NCI-H460 (cell line): ENCODE measurements at places on chromosomes 7 and 10.

GRCh38 chr10:17026686-17027485, 102.7 kb downstream of the CUBN start:
- peak; percentile 61 for DNase-seq

DNA sequence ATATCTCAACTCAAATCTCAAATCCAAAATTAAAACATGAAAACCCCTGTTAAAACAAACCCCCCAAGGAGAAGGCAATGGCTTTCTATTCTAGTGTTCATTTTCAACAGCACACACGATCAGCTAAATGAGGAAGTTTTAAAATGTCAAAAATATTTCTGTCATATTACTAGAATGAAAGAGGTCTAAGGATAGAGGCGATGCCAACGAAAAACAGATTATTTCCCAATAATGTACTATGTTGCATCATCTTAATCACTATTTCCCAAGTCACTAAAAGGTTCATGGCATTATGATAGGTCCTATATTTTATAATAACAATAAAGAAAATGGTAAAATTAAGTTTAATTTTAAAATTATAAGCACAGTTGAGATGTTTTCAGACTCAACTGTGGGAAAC, 10.1 kb downstream of the CNOT4 start:
- no peak for DNase-seq

DNA sequence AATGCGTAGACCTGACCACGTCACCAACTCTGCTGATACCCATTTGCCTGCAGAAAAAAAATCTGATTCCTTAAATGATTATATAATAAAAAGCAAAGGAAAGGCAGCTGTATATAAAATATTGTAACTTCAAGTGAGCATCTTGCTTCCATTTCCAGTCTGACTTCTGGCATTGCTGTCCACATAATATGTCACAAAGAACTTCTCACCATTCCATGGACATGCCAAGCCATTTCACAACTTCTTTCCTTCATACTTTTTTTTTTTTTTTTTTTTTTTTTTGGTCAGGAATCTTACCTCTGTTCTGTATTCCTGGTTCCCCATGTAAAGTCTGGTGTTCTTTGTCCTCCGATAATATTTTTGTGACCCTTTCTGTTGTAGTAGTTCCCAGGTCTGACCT, 165.5 kb downstream of the SND1 start:
- DNase-seq, result no peak

DNA sequence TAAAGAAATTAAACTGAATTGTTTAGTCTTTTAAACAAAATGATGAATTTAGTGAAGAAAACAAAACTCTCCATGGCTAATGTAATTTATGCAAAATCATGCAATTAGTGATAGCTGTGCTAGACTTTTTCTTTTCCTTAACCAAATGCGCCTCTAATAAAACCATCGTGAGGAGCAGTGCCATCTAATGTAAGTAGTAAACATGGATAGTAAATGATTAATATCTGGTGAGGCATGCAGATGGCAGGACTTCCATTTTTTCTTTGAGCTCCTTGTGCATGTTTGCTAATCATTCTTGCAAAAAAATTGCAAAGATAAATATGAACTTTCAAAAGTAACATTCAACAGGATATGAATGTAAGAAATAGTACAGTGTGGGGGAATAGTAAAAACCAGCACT, 2.3 kb downstream of the INSYN2A start:
- no peak for DNase-seq

- no peak for DNase-seq
Measured at GRCh38 chr7:880450-880849, 4.1 kb downstream of the GET4 start.

GRCh38 chr7:155368894-155369600, 71.4 kb downstream of the INSIG1 start:
- DNase-seq, result no peak

- DNase-seq, result peak; percentile 26
Measured at GRCh38 chr7:29839302-29839701, 33.0 kb downstream of the WIPF3 start.

GRCh38 chr10:103818765-103819374, 36.5 kb downstream of the SH3PXD2A start:
- DNase-seq, result no peak

DNA sequence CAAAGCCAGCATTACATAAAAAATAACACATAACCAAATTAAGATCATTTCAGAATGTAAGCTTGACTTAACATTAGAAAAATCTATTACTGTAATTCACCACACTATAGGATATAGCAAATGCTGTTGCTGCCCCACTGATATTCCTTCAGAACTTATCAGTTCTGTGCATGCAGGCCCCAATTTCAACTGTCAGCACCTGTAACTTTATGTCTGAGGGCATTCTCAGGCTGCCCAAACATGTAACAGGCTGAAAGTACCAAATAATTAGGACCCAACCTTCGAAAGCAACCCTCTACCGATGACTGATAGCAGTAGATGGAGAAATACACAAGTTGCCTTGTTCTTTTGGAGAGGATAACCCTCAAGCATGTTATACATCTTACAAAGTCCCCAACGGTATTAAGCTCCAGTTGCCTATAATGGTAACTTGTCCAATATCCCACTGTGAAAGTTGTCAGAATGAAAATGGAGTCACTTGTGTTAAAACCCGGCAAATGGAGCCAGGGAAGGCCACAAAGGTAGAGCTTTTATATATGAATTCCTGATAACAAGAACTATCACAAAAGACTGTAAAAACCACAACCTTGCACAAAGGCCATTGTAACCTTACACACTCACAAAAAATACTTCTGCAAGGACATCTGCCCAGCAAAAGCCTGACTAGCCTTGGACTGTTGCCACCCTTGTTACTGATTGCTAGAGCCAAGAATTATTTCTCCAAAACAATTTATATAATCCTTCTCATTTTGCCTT, 66.9 kb upstream of the ZNF746 start:
- no peak for DNase-seq

DNA sequence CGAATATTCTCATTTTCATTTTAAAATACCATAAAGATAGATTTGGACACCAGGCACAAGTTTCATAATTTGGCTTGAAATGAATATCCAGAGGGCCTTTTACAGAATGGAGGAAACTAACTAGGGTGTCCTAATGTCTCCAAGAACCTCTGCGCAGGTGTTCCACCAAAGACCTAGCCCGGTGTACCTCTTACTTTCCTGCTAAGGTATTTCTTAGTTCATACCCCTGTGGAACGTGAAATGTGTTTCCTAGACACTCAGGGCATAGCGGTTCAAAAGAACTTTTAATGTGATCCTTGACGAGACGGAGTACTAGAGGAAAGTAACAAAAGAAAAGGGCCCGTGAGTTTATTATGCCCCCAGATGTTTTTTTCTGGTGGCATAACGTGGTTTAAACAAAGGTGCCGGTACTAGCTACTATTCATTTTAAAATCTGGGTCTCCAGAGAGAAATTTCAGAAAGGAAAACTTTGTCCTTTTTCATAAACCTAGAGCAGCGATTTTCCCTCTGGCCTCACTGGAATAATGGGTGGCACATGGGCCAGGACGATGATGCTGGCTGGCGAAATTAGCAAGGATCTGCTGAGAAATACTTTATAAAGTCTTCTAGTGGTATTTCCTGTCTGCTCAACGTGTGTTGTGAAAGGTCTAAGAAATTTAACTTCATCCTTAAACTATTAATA, 1.4 kb downstream of the APBB1IP start:
- no peak for DNase-seq

DNA sequence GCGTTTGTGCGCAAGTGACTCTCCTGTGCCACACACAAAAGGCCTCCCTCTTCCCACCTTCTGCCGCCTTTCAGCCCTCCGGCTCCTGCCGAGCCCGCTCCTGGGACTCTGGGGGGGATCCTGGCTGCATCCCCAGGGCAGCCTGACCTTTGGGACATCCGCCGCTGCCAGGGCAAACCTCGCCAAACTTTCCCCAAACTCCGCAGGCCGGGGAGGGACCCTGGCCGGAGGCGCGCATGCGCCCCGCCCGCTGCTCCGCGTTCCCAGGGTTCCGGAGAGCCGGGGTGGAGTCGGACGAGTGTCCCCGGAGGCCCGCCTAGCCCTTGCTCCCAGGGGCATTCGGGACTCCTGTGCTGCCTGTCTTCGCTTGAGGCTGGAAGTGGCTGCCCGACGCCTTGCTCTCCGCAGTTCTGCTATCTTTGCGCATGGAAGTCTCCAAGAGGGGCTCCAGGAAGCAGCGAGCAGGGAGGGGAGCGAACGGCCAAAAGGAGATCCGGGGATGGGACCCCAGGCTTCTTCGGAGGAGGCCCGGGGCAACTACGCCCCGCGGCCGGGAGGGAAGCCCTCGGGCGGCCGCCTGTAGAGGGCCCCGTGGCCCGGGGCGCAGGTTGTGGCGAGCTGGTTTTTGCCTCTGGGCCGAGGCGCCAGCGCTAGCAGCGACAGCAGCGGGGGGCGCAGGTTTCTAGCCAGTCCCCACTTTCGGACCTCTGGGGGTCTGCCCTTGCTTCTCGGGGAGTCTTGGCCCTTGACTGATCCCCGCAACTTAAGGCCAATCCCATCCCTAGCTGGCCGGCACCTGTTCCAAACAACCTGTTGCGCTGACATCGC, 7.0 kb downstream of the PTF1A start:
- no peak for DNase-seq

DNA sequence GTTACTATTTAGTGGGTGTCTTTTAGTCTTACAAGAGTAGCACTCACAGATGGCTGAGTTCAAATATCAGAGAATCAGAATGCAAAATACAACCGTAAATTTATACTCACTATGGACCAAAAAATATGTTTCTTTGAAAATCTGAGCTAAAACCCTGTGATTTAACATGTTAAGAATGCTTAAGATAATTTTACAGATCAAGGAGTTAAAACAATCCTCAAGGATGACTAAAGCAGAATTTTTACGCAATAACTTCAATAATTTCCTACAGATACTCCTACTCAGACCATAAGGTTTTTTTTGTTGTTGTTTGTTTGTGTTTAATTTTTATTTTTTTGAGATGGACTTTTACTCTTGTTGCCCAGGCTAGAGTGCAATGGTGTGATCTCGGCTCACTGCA, 47.9 kb upstream of the CCDC6 start:
- no peak for DNase-seq

GRCh38 chr10:123007558-123008354, 839 bp downstream of the IKZF5 start:
- DNase-seq, result peak; percentile 30

DNA sequence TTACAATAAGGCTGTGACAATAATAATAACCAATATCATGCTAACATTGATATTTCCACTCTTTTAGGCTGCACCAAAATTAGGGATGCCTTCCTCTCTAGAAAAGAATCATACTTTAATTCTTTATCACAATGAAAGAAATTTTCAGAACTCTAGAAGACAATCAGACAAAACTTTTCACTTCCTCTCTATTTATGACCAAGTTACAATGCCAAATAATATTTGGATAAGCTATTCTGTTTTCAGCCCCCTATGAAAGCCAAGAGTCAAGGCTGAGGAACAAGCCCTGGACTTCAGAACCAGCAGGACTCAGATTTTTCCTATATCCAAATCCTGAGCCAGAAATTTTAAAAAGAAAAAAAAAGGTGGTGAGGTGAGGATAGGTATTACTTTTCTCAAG, 4.6 kb downstream of the HYCC1 start:
- DNase-seq, result no peak

- DNase-seq, result no peak
Measured at GRCh38 chr7:15932318-15932717, 245.8 kb upstream of the MEOX2 start.
